ENCODE measurements at places on chromosomes 11 and 22.

DNA sequence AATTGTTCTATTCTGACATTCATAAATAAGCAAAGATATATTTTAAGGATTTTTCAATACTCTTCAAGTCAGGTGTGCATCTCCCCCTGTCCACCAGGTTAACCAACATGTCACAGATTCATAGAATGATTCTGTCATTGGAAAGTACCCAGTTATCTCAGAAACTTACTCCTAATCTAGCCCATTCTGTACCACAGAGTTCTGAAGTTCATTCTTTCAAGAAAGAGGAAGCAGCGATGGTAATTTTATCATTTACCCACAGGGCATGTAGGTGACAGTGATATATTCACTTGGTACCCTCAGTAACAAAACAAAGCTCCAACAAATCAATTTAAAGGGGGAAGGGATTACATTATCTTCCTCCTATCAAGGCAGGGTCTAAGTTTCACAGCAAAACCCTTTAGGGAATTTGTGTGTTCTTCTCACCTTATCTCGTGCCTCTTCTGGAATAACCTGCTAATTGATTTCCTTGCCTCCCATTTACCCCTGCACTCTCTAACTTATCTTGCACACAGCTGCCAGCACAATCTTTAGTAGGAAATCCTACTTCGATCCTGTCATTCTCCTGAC is 19.0 kb upstream of the MPPED2 start:
- DNase-seq: no peak

GRCh38 chr11:33045551-33046255 is 6.3 kb downstream of the TCP11L1 start:
- DNase-seq: no peak

GRCh38 chr11:65934014-65934413 is 11.3 kb upstream of the TSGA10IP start:
- no peak for DNase-seq

DNA sequence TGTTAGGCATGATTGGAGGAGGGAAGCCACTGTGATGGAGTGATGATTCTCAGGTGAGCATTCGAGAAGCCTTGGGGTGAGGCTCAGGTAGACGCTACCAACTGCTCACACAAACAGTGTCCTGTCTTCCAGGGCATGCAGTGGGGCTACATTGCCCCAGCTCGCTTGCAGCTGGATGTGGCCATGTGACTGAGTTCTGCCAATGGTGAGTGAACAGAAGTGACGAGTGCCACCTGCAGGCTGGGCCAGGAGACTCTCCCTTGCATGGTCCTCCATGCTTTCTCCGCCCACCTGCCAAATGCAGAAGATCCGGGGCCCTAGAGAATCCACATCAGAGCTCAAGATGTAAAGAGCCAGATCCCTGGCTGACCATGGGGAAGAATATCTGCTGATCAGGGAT is 195.9 kb downstream of the BCR start:
- no peak for DNase-seq

DNA sequence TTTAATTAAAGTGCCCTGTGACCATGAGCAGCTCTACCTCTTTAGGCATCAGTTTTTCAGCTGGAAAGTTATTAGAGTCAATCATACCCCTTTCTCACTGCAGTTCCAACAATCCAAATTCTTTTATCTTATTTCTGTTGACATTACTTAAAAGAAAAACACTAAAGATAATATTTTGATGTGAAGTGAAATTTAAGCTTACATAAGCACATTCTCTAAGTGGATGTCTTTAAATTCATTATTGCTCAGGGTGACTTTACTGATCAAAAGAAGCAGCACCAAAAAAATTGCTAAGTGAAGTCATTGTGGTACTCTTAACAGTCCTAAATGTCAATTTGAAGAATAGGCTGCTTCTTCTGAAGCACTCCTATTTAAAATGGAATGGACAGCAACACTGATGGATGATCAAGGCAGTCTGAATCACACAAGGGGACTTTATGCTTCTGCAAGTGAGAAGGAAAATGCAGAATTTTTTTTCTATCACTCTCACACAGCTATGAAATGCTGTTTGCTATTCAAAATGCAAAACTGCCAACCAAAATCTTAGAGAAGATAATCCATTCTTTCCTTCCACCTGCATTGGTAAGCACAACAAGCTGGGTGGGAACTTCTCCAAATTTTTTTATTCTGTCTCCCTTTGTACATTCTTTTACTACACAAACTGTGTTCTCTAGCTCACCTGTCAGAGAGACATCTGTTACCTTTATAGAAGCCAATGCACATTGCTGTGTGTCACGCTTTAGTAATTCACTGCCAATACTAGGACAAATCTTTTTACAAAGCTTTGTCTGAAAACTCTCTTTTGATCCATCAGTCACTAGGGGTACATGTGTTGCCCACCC is 179.9 kb downstream of the GRIA4 start:
- DNase-seq: no peak

- no peak for DNase-seq
Observed at GRCh38 chr22:27139935-27140511, 482.6 kb downstream of the MIAT start.

GRCh38 chr11:17760102-17761029 is 25.8 kb downstream of the KCNC1 start:
- no peak for DNase-seq

GRCh38 chr11:7603031-7603781 is 70.1 kb downstream of the CYB5R2 start:
- no peak for DNase-seq

GRCh38 chr22:19204640-19205039 is 26.1 kb upstream of the SLC25A1 start:
- DNase-seq: no peak

DNA sequence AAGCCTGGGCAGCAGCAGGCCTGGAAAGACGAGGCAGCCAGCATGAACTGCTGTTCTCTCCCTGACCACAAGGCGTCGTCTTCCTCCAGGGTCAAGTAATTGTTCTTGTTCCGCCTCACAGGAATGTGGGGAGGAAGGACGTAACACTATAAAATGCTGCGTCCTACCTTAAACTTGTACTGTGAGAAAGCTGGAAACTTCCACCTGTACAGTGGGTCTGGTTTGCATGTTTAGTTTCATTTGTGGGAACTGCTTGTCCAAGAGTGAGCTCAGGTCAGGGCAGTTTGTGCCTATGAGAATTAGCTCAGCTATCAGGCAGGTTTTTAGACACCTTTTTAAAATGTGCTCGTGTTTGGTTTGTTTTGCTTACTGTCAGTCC is 55.2 kb downstream of the PANX1 start:
- no peak for DNase-seq

DNA sequence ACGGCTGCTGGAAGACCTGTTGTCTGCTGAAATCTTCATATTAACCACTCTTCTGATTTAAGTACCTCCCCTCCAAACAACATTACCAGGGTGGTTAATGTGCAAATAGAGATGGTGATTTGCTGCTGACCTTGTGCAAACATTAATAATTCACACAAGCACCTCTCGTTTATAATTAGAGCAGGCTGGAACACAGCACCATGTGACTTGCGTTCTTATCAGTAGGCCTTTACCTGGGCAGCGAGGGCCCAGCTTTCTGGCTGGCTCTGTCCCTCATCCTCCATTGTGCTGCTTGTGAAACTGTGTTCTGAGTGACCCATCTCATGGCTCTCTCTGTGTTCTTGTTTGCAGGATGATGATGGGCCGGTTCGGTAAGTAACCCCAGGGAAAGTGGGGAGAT is 41.0 kb upstream of the PARVG start:
- DNase-seq: no peak

DNA sequence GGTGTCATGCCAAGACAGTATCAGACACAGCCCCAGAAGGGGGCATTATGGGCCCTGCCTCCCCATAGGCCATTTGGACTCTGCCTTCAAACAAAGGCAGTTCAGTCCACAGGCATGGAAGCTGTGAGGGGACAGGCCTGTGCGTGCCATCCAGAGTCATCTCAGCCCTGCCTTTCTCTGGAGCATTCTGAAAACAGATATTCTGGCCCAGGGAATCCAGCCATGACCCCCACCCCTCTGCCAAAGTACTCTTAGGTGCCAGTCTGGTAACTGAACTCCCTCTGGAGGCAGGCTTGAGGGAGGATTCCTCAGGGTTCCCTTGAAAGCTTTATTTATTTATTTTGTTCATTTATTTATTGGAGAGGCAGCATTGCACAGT is 14.6 kb downstream of the IL10RA start:
- no peak for DNase-seq

DNA sequence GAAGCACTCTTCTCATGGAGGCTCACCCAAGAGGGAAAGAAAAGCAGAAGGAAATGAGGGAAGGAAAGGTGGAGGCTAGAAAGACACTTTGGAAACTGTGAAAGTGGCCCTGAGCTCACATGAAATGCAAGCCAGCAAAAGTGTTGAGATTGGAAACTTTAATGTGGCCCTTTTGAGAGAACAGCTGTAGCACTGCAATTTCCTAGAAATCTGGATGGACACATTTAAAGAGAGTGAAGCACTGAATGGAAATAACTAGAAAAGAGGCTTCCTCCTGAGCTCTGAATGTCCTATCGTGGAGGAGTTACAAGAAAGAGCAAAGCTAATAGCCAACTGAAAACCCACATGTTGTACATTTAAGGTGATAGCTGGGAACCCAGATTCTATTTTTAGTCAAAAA is 56.0 kb downstream of the LIF start:
- no peak for DNase-seq

- no peak for DNase-seq
Observed at GRCh38 chr22:42760806-42761565, 40.3 kb upstream of the A4GALT start.

GRCh38 chr11:12175694-12176241 is 65.4 kb downstream of the MICAL2 start:
- no peak for DNase-seq

GRCh38 chr11:45288339-45288738 is 2.2 kb upstream of the SYT13 start:
- no peak for DNase-seq

- no peak for DNase-seq
Observed at GRCh38 chr11:67368621-67369020, 4.8 kb downstream of the CLCF1 start.

DNA sequence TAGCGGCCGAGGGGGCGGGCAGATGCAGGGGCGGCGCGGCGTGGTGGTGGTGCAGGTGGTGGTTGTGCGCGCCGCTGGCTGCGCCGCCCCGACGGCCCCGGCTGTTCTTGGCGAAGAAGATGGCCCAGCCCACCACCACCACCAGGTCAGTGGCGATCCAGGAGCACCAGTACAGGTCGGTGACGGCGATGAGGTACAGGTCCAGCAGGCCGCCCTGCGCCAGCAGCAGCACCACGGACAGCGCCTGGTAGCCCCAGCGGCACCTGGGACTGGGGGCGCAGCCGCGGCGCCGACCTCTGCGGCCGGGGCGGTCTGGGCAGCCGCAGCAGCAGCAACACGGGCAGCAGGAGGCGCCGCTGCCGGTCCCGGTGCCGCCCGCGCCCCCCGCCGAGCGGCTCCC is 879 bp downstream of the TMEM121B start:
- DNase-seq: no peak

GRCh38 chr11:39804271-39804670 is 1655.2 kb downstream of the LRRC4C start:
- DNase-seq: no peak

DNA sequence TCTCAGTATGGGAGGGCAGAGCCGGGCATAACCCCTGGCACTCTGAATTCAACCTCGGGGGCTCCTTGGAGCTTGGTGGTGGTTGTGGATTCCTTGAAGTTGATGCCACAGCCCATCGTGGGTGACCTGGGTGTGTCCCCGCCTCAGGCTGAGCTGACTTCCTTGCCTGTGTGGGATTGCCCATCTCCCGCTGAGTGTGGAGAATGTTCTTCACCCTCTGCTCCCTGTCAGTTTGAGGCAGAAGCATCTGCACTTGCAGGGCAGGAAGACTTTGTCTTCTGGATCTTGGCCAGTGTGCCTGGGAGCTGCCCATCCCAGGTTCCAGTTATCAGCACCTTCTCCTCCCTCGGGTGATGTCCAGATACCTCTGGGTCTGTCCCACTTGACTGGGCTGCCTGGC is 25.3 kb downstream of the CD82 start:
- no peak for DNase-seq

DNA sequence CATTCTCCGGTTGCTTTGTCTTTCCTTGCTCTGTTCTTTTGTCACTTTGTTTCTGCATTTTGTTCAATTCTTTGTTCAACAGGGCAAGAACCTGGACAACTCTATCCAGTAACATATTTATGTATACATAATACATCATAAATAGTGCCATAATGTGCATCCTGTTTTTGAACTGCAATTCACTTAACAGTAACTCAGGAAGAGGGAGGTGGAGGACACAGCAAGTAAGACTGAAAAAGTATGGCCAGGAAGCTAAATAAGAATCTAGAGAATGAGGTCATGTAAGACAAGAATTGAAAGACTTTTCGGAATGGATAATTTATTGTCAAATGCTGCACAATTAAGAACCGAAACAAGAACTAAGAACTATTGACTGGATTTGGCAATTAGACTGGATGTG is 29.2 kb upstream of the CHORDC1 start:
- no peak for DNase-seq

DNA sequence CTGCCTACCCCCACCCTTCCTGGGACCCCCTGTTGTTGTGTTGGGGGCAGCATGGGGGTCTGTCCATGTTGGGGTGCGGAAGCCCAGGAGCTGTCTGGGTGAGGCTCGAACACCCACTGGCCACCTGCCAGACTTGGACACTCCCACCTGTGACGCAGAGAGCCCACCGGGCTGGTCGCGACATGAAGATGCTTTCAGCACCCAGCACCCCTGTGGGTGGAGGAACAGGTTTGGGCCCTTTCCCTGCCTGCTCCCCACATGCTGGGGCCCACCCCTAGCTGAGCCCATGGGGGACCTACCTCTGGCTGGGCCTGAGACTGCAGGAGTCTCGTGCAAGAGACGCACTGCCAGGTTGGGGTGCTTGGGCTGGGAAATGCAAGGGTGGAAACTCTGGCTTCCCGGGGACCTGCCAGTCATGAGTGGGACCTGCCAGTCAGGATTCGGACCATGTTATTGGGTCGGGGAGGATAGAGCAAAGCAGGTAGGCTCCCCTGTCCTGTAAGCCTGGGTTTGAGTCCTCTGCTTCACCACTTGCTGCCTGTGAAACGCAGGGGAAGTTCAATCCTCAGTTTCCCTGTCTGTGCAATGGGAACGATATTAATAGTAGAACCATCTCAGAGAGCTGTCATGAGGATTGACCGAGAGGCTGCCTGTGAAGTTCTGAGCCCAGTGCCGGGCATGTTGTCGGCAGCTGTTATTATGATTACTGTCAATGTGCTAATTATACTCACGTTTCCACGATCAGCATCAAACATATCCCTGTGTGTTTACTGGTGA is 24.1 kb downstream of the KIAA1671 start:
- DNase-seq: no peak

- no peak for DNase-seq
Observed at GRCh38 chr22:24926849-24927579, 19.5 kb downstream of the LHFPL7 start.

GRCh38 chr11:7081441-7081840 is 7.4 kb upstream of the RBMXL2 start:
- no peak for DNase-seq
